ENCODE measurements at places on chromosomes 13 and 19.

GRCh38 chr19:35048911-35049411 lies 7.4 kb downstream of the HPN start:
- no peak for DNase-seq

DNA sequence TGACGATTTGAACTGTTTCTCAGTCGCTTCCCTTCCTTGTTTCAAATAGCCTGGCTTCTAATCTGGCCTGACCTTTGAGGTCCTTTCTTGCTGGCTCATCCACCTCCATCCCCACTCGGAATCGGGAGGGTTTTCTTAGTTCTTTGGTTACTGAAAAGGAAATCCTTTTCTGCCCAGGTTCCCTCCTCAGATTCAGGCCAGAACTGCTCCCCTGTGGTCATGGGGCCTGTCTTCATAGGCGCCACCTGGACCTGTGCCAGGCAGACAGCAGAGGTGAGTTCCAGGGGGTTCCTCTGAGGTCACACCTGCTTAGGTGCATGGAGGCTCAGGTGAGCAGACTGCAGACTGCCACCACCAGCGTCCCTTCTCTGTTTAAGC lies 62.4 kb downstream of the AKAP11 start:
- no peak for DNase-seq

DNA sequence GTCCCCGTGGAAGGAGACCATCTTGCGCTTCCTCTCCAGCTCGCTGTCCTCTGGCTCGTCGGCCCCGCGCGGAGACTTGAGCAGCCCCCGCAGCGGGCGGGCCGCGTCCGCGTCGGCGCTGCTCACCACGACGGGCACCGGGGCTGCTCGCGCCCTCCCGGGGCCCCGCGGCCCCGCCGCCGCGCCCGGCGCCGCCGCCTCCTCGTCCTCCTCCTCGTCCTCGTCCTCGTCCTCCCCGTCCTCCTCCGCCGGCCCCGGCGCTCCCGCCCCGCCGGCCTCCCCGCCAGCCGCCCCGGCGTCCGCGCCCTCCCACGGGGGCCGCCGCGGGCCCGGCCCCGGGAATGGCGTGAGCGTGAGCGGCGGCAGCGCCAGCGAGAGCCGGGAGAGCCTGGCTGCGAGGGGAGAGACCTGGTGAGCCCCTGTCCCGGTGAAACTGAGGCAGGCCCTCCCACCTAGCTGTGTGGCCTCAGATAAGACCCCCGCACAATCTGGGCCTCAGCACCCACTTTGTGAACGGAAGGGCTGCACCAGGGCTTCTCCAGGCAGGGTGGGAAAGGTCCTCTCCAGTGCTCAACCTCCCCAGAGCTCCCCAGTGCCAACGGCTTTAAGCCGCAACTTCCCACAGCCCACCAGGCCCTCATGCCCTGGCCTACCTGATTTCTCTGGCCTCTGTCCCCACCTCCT lies 17.8 kb downstream of the LMTK3 start:
- no peak for DNase-seq

GRCh38 chr13:19153782-19154450 lies 27.7 kb downstream of the TUBA3C start:
- no peak for DNase-seq
